ENCODE measurements at places on chromosomes 12 and 14.

- peak; percentile 95 for DNase-seq
Observed at GRCh38 chr12:124786061-124786964, 77.4 kb downstream of the SCARB1 start.

DNA sequence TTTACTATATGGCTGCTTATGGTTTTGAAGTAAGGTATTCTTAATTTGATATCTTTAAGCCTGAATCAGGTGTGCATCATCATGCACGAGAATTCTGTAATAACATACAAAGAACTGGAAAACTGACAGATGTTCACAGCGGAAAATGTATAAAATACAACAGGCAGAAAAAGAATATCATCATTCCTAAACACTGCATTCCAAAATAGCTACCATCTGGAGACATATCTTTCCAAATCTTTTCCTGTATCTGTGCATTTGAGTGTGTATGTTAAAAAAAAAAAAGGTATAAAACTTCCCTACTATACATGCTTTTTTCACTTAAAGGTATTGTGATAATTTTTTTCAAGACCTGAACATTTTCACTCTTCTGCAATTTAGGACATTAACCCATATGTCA, 13.7 kb downstream of the PTPRO start:
- DNase-seq = no peak

- DNase-seq = no peak
Observed at GRCh38 chr12:46103559-46104383, 113.4 kb upstream of the SCAF11 start.

DNA sequence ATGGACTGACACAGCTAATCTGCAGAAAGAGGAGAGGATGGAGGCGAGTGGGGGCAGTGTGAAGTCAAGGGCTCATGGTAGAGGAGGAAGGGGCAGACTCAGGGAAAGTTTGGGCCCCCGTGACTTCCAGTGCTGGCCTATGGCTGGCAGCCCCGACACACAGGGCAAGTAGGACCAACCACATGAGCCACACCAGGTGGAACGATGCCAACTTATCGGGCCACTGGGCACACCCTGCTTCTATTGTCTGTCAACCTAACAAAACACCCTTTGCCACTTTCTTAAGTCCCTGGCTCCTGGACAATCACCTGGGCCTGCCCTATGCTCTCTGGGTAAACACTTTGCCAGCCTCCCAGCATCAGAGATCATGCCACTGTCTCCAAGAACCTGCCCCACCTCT, 65.2 kb upstream of the PSMC1 start:
- DNase-seq = no peak

DNA sequence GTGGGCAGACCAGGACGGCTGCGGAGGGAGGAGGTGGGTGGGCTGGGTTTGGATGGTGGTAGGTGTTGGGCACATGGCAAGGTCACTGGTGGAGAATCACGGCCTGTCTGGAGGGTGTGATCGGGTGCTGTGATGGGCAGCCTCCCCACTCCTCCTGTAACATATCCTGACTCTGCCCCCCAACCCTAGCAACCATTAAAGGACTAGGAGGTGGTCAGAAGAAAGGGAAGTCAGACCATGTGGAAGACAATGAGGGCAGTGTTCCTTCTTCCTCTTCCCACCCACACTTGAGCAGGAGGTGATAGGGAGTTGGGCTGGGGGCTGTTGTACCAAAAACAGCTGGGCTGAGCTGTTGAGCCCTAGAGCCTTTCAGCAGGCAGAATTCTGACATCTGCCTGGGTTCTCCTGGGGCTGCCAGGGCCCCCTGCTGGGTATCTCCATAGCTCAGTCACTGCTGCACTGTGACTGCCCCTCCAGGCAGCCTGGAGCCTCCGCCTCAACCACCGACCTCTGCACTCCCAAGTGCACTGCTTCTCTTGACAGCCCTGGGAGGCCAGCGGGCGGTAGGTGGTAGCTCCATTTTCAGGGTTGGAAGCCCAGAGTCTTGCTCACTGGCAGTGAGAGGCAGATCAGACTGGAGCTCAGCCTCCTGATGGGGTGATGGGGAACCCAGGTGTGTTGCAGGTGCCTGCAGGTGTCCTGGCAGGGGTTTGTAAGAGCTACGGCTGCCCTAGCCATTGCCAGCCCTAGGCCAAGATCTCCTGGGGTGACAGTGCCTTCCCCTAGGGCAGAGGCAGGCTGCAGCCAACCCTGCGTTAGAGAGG, 15.4 kb downstream of the VASH1 start:
- no peak for DNase-seq

DNA sequence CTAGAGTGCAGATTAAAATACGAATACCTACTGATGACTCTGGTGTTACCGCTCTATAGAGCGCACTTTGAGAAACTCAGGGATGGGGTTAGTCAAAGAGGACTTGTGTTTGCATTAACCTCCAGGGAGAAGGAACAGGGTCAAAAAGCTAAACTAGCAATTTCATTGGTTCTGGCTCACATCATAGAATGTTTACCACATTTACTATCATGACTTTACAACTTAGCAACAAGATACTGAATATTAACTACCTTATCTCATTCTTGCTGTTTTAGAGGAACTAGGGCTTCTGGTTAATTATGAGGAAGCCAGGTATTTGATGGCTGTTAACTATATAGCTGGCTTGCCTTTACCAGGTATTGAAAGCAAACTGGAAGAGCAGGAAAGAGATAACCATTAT, 12.8 kb downstream of the LGALS3 start:
- DNase-seq = no peak

DNA sequence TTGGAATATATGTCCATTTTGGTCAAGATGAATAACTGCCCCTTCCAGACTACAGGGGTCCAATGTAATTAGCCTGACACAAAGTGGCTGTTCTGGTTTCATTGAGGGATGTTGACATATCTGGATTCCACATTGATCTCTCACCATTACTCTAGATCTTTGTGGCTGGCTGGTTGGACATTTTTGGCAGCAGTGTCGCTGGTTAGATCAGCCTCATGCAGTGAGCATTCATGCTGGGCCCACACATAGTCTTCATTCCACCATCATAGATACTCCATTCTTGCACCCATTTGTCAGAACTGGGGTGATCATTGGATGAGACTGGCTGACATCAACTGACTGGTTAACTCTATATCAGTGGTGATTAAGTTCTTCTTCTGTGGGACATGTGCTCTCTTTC, 74.4 kb downstream of the MGST1 start:
- no peak for DNase-seq

DNA sequence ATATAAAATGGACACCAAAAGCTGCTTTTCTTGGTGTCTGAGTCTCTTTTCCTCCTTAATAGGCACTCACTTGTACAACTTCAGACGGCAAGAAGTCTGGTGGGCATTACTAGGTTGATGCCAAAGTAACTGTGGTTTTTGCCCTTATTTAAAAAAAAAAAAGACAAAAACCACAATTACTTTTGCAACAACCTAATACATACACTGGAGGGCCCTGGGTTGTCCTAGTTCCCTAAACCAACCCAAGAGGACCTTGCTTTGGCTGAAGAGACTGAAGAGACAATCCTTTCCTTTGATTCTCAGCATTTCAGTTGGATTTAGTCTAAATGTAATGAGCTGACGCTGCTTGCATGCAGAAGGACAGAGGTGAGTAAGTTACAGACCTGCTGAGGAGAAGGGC, 16.2 kb upstream of the PLEKHG3 start:
- DNase-seq = no peak

GRCh38 chr14:50402965-50403364, 6.3 kb upstream of the CDKL1 start:
- DNase-seq = no peak

DNA sequence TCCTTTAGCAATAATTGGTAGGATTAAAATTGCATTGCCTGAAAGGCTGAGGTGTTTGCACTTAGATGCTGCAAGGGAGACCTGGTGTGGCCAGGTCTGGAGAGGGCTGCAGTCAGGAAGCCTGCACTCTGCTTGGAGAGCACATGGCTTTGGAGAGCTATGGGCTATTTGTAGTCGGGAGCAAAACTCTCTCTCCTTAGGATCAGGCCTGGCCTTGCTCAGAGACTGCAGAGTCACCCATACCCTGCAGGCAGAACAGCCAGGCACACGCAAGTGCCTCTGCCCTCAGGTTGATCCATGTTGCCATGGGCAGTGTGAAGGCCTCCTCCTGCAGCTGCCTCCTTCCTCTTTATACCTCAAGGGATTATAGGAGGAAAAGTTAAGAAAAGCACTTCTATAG, 26.8 kb downstream of the CKB start:
- DNase-seq = no peak

DNA sequence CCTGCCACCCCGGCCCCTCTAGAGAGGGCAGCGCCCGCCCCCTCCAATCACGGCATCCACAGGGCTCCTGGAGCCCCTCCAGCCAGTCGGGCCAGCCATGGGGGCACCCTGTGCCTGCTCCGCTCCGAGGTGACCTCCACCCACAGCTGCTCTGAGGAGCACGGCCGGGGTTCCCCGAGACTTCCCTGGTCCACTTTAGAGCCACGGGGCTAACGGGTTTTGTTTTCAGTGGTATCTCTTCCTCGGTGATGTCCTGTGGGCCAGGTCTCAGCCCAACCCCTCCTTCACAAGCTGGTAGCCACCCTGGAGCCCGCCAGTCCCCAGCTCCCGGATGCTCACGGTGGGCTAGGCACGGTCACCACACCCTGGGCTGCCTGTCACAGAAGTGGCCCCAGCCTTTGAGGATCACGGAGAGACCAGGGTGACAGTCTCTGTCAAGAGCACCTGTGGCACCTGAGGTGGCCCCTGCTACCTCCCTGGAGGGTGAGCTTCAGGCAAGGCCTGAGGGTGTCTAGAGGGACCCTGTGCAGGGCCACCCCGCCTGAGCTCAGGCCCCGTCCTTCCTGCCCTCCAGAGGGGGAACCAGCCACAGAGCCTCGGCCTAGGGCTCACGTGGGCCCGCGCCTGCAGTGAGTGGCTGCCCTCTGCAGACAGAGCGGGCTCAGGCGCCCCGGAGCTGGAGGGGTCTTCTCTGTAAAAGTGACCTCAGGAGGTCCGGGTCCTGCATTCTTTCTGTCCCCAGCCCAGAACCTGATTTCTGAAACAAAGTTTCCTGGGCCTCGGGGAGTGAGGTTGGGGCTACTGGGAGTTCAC, 146.0 kb upstream of the C14orf180 start:
- DNase-seq = no peak

DNA sequence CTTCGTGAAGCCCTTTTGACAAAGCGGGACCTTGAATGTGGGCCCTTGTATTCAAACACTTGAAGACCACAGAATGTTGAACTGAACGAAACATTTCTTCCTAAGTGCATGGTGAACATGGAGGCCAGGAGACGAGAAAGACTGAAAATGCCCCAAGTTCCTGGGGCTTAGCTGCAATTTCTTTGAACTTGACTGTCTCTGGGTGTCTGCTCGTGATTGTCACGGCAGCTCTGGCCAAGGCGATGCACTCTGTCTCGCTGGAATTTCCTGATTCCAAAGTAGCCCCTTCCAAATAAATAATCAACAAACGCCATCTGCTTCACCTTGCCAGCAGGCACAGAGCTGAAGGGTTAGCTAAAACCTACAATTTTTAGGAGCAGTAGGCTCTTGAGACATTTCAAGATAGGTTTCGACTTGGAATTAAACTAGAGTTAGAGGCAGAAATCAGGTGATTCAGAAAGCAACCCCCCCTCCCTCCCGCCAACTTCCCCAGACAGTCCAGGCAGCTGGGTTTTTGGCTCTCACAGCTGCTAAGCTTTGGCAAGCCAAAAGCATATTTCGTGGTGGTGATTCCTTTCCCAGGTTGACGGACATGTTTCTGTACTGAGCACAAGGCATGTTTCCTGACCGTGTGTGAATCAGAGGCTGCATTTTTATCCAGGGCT, 13.5 kb upstream of the IRF2BPL start:
- DNase-seq = no peak

DNA sequence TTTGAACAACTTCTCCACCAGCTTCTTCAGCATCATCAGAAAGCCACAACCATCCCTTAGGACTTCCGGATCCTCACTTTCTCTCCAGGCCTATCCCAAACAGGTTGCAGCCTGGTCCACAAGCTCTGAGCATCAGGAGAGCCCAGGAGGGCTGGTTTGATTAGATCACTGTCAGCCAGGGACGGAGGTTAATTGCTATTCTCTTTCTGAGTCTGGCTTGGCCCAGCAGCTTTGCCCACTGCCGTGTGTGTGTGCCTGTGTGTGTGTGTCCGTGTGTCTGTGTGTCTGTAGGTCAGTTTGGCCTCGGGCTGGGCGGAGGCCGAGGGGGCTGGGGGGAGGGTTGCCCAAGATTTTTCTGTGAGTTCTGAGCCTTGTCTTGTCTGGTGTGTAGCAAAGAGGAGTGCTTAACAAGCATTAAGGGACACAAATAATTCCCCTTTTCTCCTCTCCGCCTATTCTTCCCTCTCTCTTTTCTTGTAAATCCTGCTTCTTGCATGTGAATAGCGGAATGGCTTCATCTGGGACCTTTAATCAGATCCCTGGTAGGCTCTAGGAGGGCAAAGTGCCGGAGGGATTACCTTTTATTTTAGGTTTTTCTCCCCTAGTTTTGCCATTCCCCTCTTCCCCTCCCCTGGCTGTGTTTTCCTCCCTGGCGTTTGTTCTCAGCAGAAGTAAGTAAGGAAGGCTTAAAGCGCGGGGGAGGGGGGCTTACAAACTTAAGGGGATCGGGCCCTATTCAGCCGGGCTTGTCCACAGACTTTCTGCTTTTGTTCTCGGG, 138.2 kb upstream of the LHX5 start:
- no peak for DNase-seq

DNA sequence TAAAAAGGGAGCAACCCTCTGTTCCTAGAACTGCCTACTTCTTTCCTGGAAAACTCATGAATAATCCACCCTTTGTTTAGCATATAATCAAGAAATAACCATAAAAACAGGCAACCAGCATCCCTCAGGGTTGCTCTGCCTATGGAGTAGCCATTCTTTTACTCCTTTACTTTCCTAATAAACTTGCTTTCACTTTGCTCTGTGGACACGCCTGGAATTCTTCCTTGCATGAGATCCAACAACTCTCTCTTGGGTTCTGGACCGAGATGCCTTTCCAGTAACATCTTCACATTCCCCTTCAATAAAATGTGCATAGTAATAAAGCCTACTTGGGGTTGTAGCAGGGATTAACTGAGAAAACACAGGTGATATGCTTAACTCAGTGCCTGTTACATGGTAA, 286.4 kb upstream of the AMIGO2 start:
- DNase-seq = no peak

DNA sequence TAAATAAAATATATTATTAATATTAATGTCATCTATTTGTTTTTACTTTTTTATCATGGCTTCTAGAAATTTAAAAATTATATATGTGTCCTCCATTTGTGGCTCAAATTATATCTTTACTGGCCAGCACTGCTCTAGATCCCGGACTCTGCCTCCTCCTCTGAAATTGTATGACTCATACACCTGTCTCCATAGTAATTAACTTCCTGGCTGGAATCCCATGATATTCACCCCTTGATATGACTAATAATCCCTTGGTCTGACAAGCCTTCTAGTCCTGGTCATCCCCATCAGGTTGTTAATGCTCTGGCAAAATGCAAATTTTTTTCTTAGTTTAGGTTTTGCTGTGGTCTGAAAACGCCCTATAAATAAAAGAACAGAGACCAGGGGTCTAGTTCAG, 116.2 kb downstream of the BMP4 start:
- peak; percentile 1 for DNase-seq

Data from H54 (cell line).